ENCODE measurements at places on chromosomes 1 and 21.
A peak's percentile ranks its signal among the peaks of the same experiment; 100 is the strongest.

DNA sequence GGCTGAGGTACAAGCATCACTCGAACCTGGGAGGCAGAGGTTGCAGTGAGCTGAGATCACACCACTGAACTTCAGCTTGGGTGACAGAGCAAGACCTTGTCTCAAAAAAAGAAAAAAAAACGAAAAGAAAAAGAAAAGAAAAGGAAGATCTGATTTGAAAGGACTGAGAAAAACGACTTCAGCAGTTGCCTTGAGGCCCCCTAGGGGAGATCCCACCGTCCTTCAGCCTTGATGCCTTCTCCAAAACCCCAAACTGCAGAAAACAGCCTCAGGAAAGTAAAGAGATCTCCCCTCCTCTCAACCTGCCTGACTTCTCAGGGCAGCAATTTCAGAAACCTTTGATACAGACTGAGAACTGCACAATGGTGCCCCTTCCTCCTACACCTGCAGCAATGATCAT lies 50.9 kb upstream of the BCAR3 start:
- DNase-seq: no peak

GRCh38 chr21:35208810-35209517 lies 159.9 kb upstream of the RUNX1 start:
- DNase-seq: no peak

DNA sequence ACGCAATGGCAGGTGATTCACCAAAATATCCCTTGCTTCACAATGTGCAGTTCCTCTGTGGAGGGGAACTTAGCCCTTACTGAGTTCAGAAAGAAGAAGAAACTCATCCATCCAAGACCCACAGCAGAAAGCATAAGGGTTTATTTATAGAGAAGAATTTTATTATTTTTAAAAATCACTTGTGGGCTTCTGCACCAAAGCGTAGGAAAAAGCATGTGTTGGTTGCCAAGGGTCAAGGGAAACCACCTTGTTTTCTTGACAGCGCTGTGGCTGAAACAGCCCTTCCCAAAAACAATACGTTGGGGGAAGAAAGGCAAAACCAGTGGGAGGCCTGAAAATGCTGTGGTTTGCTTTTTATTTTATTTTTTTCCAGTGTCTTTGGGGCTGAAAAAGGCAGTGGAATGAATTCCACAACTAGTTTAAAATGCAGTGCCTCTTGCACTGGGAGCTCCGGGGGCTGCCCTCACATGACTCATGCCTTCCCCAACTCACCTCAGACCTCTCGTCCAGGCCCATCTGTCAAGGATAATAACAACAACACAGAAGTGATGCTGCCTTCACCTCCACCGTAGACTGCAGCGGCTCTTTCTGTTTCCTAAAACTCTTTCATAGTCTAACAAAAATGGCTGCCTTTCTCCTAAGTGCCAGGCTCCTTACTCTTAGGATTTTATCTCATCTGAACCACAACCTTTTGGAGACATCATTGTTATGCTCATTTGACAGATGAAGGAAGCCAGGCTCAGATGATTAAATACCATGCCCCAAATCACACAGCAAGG lies 224.2 kb upstream of the JUN start:
- no peak for DNase-seq

- no peak for DNase-seq
Measured at GRCh38 chr1:111220302-111220890, 7.1 kb upstream of the CHI3L2 start.

DNA sequence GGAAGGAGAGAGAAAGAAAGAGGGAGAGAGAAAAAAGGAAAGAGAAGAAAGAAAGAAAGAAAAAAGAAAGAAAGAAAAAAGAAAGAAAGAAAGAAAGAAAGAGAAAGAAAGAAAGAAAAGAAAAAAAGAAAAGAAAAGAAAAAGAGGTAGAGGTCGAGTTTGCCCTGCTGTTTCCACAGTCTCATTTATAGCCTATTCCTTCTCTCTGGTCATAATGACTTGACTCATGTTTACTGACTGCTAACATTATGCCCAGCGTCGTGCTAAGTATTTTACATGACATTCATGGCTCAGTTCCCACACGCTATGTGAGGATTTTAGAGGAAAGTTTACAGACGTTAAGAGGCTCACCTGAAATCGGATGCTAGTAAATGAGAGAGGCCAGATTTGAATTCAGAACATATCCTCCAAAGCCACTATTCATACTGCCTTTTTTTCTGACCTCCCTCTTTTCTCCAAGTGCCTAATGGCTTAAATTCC lies 263.0 kb downstream of the TNR start:
- DNase-seq: no peak

DNA sequence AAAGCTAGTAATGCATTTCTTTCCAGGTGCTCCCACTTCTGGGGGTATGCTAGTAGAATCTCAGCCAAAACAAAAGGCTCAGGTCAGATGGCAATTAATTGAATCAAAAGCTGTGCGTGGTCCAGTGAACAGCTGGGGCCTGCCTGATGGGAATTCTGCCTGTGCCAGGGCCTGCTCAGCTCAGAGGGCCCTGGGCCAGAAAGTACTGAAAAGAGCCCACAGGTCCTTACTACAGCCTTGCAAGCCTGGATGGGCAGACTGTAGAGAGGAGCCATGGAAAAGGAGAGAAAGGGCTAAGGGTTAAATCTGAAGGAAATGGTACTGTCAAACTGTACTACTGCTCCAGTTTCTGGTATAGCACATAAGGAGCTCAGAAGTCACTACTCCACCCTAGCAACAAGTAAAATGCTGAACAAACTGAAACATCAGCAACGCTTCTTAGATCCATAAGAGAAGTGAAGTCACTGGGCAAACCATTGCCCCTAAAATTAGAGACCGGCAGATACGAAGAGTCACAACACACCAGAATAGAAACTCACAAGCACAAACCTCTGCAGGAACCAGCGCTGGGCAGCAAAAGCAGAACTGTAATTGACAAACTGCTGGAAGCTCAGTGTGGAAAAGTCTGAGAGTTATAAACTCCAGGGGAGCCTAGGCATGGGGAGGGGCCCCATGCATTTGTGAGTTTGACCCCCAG lies 121.1 kb upstream of the SYT6 start:
- no peak for DNase-seq

GRCh38 chr1:59414406-59415133 lies 117.7 kb downstream of the FGGY start:
- DNase-seq: no peak

DNA sequence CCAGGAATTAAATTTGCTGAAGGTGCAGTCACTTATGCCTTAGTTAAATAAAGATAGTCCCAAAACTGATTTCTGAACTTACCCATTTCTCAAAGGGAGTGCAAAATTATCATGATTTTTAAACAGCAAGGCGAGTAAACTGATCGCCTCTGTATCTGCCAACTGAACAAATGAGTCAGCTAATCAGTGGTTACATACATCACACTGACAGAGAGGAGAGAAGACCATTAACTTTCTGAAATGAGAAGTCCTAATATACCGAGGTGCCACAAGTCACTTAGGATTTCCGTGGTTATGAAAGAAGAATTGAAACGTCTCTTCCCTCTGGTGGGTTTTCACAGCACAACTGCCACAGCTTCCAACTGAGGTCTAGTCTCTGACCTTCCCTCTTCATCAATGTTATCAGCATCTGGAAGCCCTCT lies 400.7 kb downstream of the SMYD3 start:
- DNase-seq: no peak

DNA sequence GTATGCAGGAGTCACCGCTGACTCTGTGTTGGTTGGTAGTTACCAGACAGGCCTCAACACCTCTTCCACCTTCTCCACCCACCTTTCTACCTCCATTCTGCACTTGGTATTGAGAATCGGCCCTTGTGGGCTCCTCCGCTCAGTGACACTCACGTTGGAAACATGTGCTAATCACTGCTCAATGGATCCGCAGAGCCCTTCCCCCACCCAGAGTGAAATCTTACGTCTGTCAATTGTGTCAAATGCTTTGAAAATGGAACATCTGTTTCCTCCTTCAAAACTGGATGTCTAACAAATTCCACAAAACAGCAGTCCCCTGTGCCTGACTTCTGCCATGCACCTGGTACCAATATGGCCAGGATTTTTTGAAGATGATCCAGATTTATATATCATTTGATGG lies 65.5 kb upstream of the NRIP1 start:
- no peak for DNase-seq

DNA sequence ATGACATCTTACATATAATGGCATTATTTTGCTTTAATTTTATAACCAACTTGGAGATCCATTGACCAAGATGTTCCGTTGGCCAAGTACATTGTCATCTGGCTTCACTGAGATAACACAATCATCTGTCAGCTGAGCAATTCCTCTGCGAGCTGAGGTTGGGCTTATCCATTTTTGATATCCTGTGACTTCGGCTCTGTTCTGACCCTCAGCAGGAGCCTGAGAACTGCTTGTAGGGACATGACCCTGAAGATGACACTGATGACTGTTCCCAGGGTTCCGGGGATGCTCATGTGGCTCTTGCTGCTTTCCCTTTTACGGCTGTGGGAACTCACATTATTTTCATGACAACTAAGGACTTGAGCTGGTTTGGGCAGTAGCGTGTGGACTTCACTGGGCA lies 51.2 kb downstream of the TLR5 start:
- no peak for DNase-seq

DNA sequence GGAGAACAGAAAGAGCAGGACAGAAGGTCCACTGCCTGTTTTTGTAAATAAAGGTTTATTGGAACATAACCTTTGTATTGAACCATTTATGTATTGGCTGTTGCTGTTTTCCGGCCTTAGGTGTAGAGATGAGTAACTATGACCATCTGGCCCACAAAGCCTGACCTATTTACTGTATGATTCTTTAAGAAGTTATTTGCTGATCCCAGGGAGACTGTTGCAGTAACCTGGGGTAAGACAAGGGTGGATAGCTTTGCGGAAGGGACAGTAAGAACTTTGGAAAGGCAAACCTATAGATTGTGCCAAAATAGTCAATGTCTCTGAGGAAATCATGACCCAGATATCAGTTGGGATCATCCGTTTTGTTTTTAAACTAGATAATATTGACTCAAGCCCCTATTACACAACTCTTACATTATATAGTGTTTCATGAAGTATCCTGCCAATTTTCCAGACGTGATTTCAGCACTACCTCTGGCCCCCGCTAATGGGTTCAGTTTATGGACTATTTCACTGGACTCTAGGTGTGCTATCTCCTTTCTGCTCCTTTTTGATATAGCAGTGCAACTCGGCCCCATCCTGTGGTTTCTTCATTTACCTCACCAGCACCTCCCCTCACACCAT lies 20.8 kb upstream of the TLCD4 start:
- no peak for DNase-seq

GRCh38 chr1:156281693-156282478 lies 739 bp downstream of the SMG5 start:
- peak; percentile 29 for DNase-seq

DNA sequence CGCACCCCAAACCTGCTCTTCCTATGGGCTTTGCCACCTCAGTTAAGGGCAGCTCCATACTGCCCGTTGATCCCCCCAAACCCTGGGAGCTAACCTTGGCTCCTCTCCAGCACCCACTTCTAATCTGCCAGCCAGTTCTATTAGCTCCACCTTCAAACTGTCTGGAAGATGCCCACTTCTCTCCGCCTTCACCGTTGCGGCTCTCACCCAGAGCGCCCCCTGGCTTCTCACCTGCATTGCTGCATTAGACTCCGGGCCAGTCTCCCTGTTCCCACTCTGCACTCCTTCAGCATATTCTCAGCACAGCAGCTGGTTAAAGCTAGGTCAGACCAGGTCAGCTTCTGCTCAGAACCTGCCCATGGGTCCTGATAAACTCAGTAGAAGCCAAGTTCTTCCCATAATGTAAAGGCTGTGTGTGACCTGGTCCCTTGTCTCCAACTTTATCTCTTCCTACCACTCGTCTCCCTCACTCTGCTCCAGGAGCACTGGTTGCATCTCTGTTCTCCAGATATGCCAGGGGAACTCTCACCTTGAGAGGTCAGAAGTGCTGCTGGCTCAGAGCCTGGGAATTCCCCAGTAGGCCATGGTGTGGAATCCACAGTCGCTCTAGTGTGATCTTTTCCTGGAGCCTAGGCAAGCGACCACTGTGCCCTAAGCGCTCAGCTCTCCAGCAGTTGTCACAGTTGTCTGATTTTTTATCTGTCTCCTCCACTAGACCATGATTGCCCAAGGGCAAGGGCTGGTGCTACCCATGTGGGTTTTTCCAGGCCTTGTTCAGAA lies 150.3 kb downstream of the HMGB4 start:
- DNase-seq: no peak

- no peak for DNase-seq
Measured at GRCh38 chr21:33212159-33212851, 17.4 kb upstream of the IFNAR2 start.

DNA sequence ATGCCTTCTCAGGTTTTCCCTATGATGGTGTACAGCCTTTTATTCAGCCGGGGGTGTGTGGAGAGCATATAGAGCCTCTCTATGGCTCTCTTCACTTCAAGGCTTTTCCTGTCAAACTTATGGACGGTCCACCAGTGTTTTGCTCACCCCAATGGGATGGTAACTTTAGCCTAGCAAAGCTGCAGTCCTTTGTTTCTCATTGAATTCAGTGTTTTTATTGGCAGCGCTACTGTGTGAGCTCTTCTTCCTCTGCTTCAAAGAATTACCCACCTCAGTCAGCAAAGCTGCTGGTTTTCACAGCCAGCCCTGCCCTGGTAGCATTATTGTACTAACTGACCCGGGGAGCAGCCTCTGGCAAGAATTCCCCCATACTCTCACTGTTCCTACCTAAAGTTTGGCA lies 145.3 kb upstream of the RRP15 start:
- peak; percentile 53 for DNase-seq

DNA sequence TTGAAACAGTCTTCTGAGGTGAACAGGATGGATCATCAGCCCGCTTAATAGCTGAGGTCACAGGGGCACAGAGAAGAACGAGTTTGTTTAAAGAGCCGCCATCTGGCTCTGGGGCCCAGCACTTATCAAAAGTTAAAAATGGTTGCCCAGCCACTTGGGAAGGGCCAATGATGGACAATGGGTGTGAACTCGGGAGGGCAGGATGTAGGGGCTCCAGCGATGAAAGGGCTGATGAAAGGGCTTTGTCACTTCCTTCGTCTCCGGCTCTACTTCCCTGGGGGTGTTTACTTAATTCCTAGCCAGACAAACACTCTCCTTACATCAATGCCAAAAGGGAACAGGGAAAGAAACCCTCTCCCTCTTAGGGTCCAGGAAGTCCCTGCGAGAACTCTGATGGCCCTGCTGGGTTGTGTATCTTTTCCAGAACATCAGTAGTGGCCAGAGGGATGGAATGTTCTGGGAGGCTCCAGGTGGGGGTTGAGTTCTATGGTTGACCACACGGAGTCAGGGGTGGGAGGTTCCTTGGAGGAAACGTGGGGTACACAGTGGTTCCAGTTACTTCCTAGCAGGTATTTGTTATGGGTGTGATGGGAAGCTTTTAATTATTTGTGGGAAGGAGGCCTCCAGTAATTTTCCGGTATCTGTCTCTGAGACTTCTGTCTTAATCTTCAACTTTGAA lies 9.0 kb upstream of the ABCG1 start:
- DNase-seq: peak; percentile 49

GRCh38 chr1:166933140-166933539 lies 42.2 kb downstream of the ILDR2 start:
- no peak for DNase-seq

GRCh38 chr1:45876000-45876617 lies 72.7 kb downstream of the MAST2 start:
- DNase-seq: peak; percentile 66

DNA sequence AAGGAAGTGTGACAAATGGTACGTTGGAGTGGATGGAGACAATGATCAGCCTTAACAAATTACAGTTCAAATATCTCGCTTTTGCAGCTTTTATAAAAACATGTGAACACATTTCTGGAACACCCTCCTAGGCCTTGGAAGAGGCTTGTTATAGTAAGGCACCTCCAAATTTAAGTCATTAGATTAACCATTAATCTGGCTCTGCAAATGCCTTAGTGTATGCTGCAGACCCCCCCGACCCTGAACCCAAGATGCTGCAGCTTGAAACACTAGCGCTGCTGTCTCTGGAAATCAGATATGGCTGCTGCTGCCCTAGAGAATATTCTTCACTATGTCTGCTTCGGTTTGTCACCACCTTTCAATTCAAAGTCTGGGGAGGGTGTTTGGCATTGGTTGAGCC lies 196.4 kb downstream of the MIS18A start:
- DNase-seq: no peak
